ENCODE measurements at places on chromosomes 5 and 9.

DNA sequence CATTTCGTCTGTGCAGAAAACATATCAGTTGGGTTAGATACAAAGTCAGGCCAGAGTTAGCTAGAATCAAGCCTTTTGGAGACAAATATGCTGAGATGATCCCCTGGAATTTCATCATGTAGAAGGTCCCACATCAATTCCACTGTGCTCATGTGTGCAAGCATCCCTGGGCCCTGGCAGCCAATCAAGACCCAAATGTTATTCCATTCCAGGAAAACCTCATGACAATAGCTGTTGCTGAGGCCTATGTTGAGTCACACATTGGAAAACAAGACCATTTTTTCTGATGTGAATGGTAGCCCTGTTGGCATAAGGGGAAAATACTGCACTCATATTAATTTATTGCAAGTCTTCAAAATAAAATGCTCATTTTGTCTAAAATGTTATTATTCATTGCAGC, 11.5 kb downstream of the SPOCK1 start:
- DNase-seq: no peak

GRCh38 chr5:98433022-98433421, 340.4 kb upstream of the RGMB start:
- no peak for DNase-seq

DNA sequence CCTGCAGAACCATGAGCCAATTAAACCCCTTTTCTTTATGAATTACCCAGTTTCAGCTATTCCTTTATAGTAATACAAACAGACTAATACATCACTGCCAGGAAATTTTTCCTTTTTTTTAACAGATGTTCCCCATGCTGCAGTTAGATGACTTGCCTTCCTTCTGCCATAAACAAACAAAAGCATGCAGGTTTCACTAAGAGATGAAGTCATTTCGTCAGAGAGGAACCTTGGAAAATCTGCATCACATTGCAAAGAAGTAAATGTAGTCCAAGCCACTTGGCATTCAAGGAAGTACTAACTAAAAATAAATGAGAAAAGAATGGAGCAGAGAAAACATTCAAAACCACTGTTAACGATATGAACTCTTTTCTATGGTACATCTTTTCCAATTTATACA, 194.1 kb upstream of the EFNA5 start:
- no peak for DNase-seq

DNA sequence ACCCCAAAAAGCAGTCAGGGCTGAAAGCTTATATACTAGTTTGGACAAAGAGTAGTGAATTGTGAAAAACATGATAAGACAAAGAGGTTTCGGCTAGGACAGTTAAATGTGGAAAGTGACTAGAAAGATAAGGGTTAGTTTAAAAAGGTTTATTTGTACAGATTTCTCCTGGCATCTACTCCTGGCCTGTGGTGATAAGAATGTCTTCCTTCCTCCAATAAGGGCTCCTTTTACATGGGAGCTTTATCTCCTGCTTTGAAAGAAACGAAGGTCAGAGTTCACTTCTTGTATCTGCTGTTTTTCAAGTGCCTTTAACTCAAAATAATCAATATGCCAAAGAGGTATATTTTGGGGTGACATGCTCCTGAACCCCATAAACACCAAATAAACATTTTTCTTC, 776.1 kb upstream of the COX7C start:
- DNase-seq: no peak

DNA sequence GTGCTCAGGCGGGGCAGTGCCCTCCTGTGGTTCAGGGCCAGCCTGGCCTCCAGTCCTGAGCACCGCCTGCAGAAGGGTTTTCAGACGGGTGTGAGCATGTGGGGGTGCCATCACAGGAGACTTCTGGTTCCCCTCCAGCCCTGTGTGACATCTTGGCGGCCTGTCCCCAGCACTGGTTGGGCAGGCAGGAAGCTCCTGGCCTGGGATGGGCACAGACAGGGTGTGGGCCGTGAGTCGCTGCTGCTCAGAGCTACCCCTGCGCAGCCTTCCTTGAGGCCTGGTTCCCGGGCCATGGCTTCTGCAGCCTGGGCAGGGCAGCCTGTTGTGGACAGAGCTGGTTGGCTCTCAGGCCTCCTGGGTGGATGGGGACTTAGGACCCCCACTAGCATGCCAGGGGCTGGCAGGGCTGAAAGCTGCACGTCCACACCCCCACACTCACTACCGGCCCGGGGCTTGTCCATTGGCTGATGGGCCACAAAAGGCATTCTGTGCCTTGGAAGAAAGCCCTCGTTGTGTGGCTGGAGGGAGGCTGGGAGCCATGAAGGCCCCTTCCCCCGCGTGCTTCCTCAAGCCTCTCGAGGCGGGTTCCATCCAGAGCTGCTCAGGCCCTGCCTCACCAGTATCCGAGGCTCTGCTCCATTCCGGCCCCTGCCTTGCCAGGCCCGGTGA, 58.7 kb downstream of the RXRA start:
- DNase-seq: no peak

DNA sequence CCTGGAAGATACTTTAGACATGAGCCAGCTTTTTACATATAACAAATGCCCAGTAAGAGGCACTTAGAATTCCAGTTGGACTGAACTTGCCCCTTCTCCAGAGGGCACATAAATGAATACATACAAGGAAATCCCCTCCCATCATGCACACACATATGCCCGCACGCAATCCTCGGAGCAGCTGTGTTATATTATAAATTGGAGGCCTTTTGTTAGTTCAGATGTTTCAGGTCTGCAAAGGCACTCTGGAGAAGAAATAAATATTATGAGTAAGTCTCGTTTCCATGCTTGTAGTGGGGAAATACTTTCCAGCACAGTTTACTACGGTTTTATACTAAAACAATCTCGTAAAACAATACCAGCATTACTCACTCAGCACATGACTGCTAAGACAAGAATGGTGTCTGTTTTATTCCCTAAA, 17.6 kb upstream of the MUSK start:
- peak; percentile 41 for DNase-seq

GRCh38 chr5:82657033-82657699, 379.0 kb upstream of the RPS23 start:
- no peak for DNase-seq

DNA sequence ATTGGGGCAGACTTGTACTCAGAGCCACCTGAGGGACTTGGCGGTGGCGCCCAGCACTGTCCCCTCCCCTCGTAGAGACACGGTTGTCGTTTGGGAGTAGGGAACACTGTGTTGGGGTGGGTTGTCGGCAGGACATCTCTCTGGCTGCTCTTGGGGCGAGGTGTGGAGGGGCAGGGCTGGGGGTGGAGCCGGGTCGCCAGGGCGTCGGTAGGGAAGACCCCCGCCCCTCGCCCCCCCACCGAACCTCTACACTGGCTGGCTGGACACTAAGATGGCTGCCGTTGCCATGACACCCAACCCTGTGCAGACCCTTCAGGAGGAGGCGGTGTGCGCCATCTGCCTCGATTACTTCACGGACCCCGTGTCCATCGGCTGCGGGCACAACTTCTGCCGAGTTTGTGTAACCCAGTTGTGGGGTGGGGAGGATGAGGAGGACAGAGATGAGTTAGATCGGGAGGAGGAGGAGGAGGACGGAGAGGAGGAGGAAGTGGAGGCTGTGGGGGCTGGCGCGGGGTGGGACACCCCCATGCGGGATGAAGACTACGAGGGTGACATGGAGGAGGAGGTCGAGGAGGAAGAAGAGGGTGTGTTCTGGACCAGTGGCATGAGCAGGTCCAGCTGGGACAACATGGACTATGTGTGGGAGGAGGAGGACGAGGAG, 778 bp downstream of the TRIM41 start:
- no peak for DNase-seq

GRCh38 chr5:87780831-87781760, 368.4 kb upstream of the CCNH start:
- DNase-seq: peak; percentile 60

DNA sequence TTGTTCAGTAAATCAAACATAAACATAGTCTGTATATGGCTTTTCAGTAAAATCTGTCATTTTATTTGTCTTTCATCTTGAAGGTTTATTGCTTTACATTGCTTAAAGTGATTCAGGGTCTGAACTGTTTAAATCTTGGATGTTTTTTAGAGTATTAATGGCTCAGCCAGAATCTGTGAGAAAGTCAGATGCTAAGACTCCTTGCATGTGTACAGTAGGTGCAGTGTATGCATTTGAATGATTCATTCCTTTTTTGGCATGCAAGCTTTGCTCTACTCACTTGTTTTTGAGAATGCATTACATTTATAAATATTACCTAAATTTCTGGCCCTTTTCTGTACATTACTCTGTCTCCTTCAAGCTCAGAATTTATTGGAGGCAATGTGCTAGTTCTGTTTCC, 271.0 kb upstream of the RIOK2 start:
- DNase-seq: no peak

- DNase-seq: no peak
These were observed 110.6 kb upstream of the GDNF start for GRCh38 chr5:37950436-37950835.

GRCh38 chr5:178257650-178258049, 25.0 kb upstream of the PHYKPL start:
- DNase-seq: no peak

GRCh38 chr9:79670269-79670961, 98.7 kb downstream of the TLE4 start:
- DNase-seq: peak; percentile 92

DNA sequence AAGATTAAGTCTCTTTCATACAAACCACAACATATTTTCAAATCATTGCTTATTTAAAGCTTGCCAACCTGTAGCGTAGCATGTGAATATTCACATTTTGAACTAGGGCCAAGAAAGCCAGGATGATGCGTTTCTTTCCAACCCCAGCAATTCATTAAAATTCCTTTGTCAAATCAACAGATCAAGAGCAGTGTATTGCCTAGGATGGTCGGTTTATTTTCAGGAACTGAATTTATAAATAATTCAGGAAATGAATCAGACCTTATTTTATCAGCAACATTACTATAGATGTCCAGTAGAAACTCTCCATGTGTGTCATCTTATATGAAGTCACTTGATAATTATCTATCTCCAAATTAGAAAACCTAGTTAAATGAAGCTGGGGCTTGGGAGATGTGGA, 13.2 kb upstream of the AUH start:
- no peak for DNase-seq

GRCh38 chr5:88899096-88899737, 16.2 kb upstream of the MEF2C start:
- no peak for DNase-seq

GRCh38 chr9:88535226-88536022, 446 bp downstream of the NXNL2 start:
- DNase-seq: no peak

GRCh38 chr5:38723426-38723825, 122.4 kb upstream of the OSMR start:
- DNase-seq: no peak

DNA sequence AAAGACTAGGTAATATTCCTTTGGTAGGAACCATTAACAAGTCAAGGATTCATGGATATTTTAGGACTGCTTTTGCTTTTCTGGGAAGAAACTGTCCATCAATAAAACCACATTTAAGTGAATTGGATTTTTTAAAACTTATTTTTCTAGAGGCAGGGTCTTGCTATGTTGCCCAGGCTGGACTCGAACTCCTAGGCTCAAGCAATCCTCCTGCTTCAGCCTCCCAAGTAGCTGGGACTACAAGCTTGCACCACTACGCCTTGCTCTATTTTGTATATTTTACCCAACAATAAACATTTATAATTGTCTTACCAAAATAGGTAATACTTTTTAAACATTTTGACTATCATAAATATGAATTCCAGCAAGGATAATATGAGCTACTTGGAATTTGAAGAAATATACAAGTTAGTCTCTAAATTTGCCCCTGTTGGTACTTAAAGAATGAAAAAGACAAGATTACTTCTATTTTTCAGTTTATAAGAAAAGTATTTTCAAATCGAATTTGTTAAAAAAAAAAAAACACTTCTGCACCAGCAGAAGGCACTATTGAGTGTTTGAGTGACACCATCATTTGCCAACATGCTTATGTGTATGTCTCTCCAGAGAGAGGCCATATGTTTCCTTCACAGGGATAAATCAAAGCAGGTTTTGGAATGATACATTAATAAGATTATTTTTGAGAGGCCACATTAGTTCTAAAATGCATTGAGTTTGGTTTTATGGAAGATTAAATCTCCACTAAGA, 60.0 kb upstream of the CARTPT start:
- DNase-seq: no peak

DNA sequence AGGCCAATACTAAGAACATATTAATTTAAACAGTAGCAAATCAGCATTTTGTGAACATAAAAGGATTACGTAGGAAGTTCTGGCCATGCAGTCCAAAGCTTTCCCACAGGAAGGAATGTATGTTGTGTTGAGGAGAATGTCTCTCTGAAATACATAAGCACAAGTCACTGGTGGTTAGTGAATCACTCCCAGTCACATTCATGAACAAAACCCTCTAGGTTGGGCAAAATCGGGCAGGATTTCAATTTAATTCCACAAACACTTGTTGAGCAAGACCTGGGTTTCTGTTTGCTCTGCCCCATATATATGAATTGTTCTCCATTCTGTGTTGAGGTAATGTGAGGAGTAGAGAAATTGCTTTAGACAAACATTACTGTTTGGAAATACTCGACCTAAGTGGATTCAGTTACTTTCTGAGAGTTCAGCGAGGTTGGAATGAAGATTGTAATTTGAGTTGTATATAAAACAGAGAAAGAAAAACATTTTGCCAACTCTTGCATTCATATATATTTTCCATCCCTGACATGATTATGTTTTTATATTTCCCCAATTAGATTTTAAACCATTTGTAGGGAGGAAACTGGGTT, 127.6 kb upstream of the RPS23 start:
- peak; percentile 96 for DNase-seq

GRCh38 chr5:9201761-9202160, 344.1 kb downstream of the SEMA5A start:
- DNase-seq: no peak

- DNase-seq: no peak
These were observed 117.9 kb downstream of the CDC42SE2 start for GRCh38 chr5:131381777-131382176.

Data from RWPE1 (cell line).